ENCODE measurements at places on chromosomes 1 and 21. TPM values are rescaled to one million over a fixed set of nuclear protein-coding genes. Genes with fewer than 3 reads are reported as not detected.

DNA sequence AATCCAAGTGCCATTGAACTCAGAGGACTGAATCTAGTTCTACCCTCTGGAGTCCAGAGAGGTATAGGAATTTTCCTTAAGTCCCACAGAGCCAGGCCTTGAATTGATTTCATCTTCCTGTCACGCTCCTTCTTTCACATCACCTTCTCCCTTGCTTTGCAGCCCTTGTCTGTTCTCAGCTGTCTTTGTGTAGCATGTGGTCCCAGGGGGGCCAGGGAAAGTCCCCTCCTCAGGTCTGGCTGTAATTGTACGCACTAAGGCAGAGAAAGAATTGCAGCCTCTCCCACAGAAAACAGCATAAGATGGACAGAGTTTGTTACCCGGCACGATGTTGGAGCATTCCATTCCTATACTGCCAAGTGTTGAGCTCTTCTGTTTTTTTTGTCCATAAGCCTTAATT, 153.6 kb downstream of the FAM78B start:
- no peak for DNase-seq

The OR2T3 gene
- polyA plus RNA-seq = not detected

DNA sequence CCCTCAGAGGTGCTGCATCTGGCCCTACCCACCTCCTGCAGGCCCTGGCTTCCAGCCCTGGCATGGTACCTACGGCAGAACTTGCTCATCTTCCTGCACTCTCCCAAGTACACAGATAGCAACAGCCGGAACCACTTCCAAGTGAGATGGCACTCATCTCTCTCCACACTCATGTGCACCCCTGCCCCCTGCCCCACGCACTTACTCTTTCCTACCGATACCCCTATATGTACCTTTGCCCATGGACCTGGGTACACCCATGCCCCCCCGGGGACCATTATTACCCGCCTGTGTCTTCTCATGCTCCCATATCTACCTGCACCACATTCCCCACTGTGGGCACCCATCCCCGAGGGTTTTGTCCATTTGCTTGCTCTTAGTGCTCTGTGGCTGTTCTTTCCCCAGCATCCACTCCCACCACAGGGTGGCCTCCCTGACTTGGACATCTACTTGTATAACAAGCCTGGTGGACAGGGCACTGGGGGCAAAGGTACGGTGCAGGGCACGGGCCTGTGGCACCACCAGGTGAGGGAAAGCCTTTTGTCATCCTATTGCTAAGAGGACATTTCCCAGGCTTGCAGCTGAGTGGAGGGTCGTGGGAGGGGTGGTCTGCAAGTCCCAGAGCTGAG, 14.7 kb downstream of the HYI start:
- DNase-seq = no peak

The OR6N1 gene
- polyA plus RNA-seq = not detected

Data from renal pelvis (tissue), 12 donors.